Colonic mucosa (tissue), 4 donors: ENCODE measurements at places on chromosomes 1 and 21. TPM values are rescaled to one million over a fixed set of nuclear protein-coding genes. Genes with fewer than 3 reads are reported as not detected.

DNA sequence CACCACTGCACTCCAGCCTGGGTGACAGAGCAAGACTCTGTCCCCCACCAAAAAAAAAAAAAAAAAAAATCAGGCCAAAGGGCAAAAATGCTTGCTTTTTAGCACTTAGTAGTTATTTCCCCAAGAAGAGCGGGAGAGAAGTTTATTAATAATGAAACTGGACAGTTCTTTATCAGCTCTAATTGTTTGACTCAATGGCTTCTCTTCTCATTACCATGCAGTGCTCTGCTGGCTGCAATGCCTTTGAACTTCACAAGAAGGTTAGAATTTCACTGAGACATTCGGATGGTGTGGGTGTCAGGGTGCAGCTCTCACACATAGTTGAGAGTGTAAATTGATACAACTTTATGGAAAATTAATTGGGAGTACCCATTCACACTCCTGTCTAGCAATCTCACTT, 63.7 kb downstream of the EDARADD start:
- no peaks in the 10 kb centered on the region for H3K36me3 ChIP-seq
- H3K27me3 ChIP-seq: no peaks in the 10 kb centered on the region
- no peaks in the 10 kb centered on the region for H3K4me1 ChIP-seq
- no peak for DNase-seq

DNA sequence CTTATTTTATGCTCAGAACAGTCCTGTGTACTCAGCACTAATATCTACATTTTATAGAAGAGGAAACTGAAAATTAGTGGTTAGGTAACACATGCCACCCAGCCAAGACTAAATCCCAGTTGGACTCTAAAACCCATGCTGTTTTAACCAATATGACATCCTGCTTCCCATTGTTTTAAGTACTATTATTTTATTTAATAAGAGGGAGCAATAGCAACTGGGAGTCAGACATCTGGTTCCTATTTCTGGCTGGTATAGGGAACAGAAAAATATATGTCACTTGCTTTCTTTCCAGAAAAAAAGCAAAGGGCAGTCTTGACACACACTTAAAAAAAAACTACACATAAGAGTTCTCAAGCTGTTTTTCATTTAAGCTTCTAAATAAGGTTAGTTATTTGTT, 11.9 kb downstream of the KLHL12 start:
- H3K27ac ChIP-seq: no peak overlapping the region
- H3K4me3 ChIP-seq: no peak overlapping the region
- peaks cover 4% of the 10 kb centered on the region for H3K36me3 ChIP-seq
- no peaks in the 10 kb centered on the region for H3K27me3 ChIP-seq

The SHE gene
- 1.7 TPM for total RNA-seq

GRCh38 chr1:151968791-151969399, 24.8 kb downstream of the S100A10 start:
- peaks cover 6% of the 10 kb centered on the region for H3K4me1 ChIP-seq
- no peak overlapping the region for H3K27ac ChIP-seq
- no peaks in the 10 kb centered on the region for H3K36me3 ChIP-seq
- H3K27me3 ChIP-seq: no peaks in the 10 kb centered on the region
- no peak overlapping the region for H3K4me3 ChIP-seq
- DNase-seq: no peak

DNA sequence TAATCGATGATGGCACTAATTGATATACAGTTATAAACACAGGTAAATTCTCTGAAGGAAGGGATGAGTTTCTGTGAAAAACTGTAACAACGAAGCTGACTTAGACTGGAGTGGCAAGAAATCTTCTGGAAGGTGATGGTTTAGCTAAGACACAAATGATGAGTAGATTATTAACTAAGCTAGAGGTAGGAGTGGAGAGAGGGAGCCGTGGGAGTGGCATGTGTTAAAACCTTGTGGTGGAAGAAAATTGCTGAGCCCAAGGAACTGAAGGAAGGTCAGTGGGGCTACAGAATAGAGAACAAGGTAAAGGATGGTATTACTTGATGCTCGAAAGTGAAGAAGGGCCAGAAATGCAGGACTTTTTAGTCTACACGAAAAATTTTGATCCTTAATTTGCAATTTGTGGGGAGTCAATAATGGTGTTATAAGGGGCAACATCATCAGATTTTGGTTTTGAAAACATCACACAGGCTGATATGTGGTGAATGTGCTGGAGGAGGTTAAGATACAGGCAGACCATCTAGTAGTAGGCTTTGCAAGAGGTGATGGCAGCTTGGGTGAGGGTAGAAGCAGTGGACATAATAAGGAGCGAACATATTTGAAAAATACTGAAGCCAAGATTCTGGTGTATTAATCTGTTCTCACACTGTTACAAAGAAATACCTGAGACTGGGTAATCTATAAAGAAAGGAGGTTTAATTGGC, 93.8 kb downstream of the S1PR1 start:
- no peak overlapping the region for H3K4me3 ChIP-seq
- no peaks in the 10 kb centered on the region for H3K27me3 ChIP-seq
- H3K27ac ChIP-seq: no peak overlapping the region
- no peak for DNase-seq

The RNF223 gene
- 5.7 TPM for total RNA-seq

DNA sequence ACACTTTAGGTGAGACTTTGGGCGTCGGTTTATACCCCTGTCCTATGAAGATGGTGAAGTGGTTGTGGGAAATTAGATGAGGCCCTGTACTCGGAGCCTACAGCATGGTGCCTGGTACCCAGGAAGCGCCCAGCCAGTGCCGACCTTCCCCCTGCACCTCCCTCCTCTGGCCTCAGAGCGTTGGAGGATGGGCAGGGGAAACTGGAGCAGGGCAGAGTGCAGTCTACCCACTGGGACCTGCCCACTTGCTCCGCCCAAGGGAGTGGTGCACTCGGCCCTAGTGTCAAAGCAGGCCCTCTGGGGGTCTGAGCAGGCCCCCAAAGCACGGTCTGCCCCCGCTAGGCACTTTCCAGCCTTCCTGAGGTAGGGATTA, 13.0 kb upstream of the TTC22 start:
- H3K27ac ChIP-seq: peak overlapping the region; percentile 42
- DNase-seq: peak; percentile 74
- H3K4me3 ChIP-seq: no peak overlapping the region
- H3K4me1 ChIP-seq: no peaks in the 10 kb centered on the region

DNA sequence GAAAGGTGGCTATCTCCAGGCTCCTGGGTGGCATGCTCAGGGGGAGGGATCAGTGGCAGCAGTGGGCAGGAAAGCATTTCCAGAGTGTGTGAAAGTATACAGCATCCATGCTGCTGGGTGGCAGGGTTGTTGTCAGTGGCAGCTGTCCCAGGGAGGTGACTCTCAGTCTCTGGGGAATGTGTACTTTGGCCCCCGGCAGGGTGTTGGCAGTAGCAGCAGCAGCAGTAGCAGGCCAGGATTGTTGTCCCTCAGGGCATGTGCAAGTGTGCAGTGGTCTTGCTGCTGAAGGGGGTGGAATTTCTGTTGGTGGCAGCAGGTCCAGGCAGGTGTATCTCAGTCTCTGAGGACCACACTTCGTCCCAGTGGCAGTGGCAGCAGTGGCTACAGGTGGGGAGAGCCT, 71.7 kb upstream of the GUCA2B start:
- H3K4me1 ChIP-seq: no peaks in the 10 kb centered on the region
- H3K4me3 ChIP-seq: no peak overlapping the region
- no peak overlapping the region for H3K27ac ChIP-seq
- no peaks in the 10 kb centered on the region for H3K36me3 ChIP-seq
- H3K27me3 ChIP-seq: no peaks in the 10 kb centered on the region
- peak; percentile 65 for DNase-seq

The IL12RB2 gene
- total RNA-seq: 0.48 TPM

The FAM72A gene
- total RNA-seq: 6.0 TPM

DNA sequence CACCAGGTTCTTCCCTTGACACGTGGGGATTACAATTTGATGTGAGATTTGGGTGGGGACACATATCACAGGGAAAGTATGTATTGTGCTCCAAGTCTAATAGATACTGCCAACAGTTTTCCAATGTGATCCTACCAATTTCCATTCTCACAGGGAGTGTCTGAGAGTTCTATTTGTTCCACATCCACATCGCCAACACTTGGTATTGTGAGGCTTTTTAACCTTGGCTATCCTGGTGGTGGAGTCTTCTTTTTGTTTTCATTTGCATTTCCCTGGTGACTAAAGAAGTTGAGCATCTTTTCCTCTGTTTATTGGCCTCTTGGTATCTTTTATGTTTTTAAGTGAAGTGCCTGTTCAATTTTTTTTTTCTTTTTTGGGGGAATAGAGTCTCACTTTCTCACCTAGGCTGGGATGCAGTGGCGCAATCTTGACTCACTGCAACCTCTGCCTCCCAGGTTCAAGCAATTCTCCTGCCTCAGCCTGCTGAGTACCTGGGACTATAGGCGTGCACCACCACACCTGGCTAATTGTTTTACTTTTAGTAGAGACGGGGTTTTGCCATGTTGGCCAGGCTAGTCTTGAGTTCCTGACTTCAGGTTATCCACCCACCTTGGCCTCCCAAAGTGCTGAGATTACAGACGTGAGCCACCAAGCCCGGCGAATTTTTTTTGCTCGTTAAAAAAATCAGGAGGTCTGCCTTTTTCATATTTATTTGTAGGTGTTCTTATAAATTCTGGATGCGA, 15.9 kb upstream of the PADI1 start:
- no peaks in the 10 kb centered on the region for H3K36me3 ChIP-seq
- no peak overlapping the region for H3K27ac ChIP-seq
- no peaks in the 10 kb centered on the region for H3K4me1 ChIP-seq
- no peak for DNase-seq

- no peaks in the 10 kb centered on the region for H3K27me3 ChIP-seq
- no peak overlapping the region for H3K27ac ChIP-seq
- H3K36me3 ChIP-seq: no peaks in the 10 kb centered on the region
- H3K4me3 ChIP-seq: no peak overlapping the region
Measured at GRCh38 chr1:116495535-116495934, 75.3 kb downstream of the CD58 start.

- H3K27me3 ChIP-seq: no peaks in the 10 kb centered on the region
- no peak overlapping the region for H3K4me3 ChIP-seq
- H3K27ac ChIP-seq: no peak overlapping the region
- peaks cover 5% of the 10 kb centered on the region for H3K4me1 ChIP-seq
Measured at GRCh38 chr1:157237981-157238380, 99.8 kb upstream of the ETV3 start.

DNA sequence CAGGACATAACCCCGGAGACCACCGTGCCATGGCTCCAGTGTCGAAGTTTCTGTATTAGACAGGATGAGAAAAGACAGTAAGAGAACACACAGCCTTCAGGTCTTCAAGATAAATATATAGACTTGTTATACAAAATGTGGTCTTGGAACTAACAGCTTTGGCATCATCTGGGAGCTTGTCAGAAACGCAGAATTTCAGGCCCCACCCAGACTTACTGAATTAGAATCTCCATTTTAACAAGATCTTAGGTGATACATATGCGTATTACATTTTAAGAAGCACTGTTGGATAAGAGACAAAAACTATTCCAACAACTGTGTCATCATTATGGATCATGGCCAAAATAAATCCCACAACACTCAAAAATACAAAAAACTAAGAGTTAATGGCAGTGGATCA, 239.3 kb downstream of the ASTN1 start:
- H3K4me3 ChIP-seq: no peak overlapping the region
- no peak for DNase-seq
- H3K27ac ChIP-seq: no peak overlapping the region
- no peaks in the 10 kb centered on the region for H3K4me1 ChIP-seq
- no peaks in the 10 kb centered on the region for H3K27me3 ChIP-seq

DNA sequence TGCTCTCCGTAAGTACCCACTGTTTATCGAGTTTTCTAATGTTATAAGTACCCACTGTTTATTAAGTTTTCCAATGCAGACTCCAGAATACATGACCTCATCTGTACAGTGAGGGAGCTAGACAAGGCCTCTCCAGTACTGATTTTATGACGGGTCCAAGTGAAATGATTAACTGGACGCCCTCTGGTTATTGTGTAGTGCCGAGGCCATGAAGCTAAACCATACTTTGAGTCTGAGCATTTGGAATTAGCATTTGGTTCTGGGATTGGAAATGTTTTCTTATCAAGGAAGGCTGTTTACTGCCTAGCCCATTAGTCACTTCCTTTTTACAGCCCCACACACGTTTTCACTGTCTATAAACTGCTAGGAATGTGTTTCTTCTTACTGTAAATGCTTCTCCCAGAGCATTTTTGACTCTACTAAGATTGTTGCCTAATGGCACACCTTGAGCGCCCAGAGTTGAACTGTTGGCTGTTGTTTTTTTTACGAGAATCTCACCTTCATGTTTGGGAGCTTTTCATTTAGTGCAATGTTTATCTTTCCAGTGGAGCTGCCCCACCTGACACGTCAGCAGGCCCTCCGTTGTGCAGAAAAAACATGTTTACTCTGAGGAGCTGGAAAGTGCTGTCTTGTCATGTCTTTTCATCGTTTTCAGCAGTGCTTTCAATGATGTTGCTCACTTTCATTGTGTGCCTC, 26.9 kb downstream of the SPATA46 start:
- no peaks in the 10 kb centered on the region for H3K4me1 ChIP-seq
- H3K27ac ChIP-seq: peak overlapping the region; percentile 34
- H3K36me3 ChIP-seq: no peaks in the 10 kb centered on the region
- H3K27me3 ChIP-seq: no peaks in the 10 kb centered on the region

GRCh38 chr1:208866386-208866955, 622.3 kb upstream of the PLXNA2 start:
- H3K4me1 ChIP-seq: no peaks in the 10 kb centered on the region
- no peak for DNase-seq
- no peak overlapping the region for H3K4me3 ChIP-seq
- H3K27me3 ChIP-seq: no peaks in the 10 kb centered on the region
- H3K27ac ChIP-seq: no peak overlapping the region
- no peaks in the 10 kb centered on the region for H3K36me3 ChIP-seq

- no peaks in the 10 kb centered on the region for H3K4me1 ChIP-seq
- no peaks in the 10 kb centered on the region for H3K27me3 ChIP-seq
- peak; percentile 23 for DNase-seq
- H3K4me3 ChIP-seq: no peak overlapping the region
Measured at GRCh38 chr1:16617778-16618580, 4.6 kb upstream of the NBPF1 start.

- no peak overlapping the region for H3K4me3 ChIP-seq
- no peak for DNase-seq
- no peaks in the 10 kb centered on the region for H3K27me3 ChIP-seq
- H3K4me1 ChIP-seq: no peaks in the 10 kb centered on the region
Measured at GRCh38 chr1:69587391-69587790, 19.7 kb downstream of the LRRC7 start.

- no peak overlapping the region for H3K27ac ChIP-seq
- H3K4me1 ChIP-seq: no peaks in the 10 kb centered on the region
- peak; percentile 47 for DNase-seq
- H3K36me3 ChIP-seq: no peaks in the 10 kb centered on the region
- H3K4me3 ChIP-seq: no peak overlapping the region
Measured at GRCh38 chr21:32256873-32257620, 21.8 kb downstream of the MIS18A start.

DNA sequence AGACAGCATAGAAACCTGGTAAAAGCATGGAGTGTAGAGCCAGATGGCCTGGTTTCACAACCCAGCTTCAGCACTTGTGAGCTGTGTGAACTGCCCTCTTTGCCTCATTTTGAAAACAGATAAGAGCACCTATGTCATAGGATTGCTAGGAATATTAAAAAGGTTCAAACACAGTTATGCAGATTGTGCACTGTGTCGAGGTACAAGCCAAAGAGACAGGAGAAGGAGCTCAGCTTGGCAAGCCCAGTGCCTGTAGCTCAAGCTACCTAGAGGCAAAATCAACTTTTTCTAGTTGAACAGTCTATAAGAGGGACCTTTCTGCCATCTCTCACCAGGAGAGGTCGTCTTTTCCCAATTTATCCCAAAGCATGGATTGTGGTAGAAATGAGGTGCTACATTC, 5.0 kb downstream of the CHODL start:
- H3K4me3 ChIP-seq: no peak overlapping the region
- no peaks in the 10 kb centered on the region for H3K4me1 ChIP-seq
- no peaks in the 10 kb centered on the region for H3K36me3 ChIP-seq
- no peak for DNase-seq
- H3K27ac ChIP-seq: no peak overlapping the region
- H3K27me3 ChIP-seq: peaks cover 7% of the 10 kb centered on the region
